ENCODE measurements at places on chromosomes 3 and 15.

DNA sequence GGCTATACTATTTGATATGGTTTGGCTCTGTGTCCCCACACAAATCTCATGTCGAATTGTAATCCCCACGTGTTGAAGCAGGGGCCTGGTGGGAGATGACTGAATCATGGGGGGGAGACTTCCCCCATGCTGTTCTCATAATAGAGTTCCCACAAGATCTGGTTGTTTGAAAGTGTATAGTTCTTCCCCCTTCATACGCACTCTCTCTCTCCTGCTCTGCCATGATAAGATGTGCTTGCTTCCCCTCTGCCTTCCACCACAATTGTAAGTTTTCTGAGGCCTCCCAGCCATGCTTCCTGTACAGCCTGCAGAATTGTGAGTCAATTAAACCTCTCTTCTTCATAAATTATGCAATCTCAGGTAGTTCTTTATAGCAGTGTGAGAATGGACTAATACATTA, 290.1 kb upstream of the CHRM5 start:
- no peak for DNase-seq

DNA sequence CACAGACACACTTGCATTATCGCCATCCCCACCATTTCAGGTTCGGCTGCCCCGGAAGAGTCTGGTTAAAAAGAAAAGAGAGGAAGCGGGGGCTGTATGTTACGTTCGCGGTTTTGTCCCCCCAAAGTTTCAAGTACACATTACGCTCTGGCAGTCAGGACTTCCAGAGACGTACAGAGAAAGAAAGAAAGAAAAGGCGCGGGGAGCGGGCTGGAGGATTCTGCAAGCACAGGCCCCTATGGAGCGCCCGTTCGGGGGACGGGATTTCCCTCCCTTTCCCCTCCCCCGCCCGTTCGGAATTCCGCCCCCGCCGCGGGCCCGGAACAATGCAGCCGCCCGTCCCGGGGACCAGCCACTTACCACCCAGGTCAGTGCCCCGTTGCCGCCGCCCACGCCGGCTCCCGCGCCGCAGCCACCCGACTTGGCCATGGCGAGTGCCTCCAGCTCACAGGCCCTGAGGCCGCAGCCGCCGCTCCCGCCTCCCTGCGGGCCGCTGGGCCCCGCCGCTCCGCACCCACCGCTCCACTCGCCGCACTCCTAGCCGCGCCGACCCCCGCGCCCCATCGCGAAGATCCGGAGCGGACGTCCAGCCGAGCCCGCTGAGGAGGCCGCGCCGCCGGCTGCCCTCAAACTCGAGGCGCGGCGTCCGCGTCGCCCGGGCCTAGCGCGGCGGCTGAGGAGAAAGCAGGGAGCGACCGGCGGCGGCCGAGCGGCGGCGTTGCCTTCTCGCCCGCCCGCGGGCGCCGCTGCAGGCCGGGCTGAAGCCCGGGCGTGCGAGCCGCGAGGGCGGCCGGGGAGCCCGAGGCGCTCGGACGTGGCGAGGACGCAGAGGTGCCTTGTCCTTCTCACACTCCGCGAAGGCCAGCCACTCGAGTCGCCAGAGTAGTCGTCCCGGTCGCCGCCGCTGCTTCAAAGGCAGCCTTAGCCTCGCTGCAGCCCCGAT, 567 bp downstream of the TOP2B start:
- DNase-seq = no peak

GRCh38 chr3:11304175-11304574, 32.0 kb downstream of the ATG7 start:
- no peak for DNase-seq

- no peak for DNase-seq
Measured at GRCh38 chr15:67067930-67068551, 2.6 kb downstream of the SMAD3 start.

GRCh38 chr15:74790080-74790916, 8.4 kb downstream of the CSK start:
- DNase-seq = no peak

DNA sequence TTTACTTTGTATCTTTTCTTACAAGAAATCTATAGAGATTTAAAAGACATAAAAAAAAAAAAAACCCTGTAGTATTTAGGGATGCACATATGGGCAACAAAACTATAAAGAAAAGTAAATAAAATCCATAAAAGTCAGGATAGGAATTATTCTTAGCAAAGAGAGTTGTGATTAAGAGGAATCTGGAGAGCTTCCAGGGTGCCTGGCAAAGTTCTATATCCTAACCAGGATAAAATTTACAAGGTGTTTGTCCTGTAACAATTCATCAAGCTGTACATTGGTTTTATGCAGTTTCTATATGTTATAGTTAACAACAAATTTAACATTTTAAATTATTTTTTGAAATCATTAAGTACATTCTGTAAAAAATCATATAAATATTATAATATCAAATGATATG, 7.9 kb downstream of the SECISBP2L start:
- no peak for DNase-seq

GRCh38 chr15:25690673-25691543, 172.2 kb downstream of the ATP10A start:
- peak; percentile 58 for DNase-seq

DNA sequence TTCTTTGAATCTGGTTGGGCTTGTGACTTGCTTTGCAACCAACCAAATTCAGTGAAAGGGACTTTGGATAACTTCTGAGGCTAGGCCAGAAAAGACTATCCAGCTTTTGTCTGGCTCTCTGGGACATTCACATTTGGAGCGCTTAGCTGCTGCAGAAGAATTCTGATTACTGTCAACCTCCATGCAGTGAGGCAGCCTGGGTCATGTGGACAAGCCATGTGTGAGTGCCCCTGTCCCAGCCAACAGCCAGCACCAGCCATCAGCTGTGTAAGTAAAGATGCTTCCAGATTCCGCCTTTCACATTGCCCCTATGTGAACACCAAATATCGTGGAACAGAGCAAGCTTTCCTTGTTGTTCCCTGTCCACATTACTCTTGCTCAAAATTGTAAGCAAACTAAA, 12.9 kb upstream of the TNFAIP8L3 start:
- no peak for DNase-seq

DNA sequence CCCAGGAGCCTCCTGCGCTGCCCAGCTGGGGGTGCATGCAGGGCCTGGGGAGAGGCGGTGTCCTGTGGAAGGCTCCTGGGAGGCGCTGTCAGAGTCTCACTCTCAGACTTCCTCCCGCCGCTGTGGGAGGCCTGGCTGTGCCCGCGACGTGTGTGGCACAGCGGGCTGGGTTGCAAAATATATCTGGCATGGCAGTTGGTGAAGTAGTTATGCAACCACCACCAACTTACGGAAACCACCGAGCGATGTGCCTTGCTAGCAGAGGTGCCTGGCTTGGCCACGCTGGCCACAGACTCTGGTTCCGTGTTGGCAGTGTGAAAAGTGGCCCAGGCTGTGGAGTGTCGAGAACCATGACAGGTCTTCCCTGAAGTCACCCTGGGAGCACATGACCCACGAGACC, 30.6 kb upstream of the GATA2 start:
- no peak for DNase-seq

DNA sequence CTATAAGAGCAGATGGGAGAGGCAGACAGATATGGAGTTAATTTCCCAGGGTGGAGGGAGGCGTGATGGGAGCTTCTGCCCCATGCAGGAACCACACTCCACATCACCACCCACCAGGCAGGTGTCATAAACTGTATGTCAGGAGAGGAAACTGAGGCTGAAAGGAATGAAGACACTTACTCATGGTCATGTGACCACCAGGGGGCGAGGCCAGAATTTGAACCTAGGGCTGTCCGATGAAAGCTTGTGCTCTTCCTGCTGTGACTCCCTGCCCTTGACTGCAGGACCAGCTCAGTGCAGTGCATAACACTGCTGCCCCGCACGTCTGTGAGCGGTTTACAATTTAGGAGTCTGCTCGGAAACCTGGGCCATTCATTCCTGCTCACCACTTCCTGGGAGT, 28.8 kb downstream of the NUP210 start:
- no peak for DNase-seq

DNA sequence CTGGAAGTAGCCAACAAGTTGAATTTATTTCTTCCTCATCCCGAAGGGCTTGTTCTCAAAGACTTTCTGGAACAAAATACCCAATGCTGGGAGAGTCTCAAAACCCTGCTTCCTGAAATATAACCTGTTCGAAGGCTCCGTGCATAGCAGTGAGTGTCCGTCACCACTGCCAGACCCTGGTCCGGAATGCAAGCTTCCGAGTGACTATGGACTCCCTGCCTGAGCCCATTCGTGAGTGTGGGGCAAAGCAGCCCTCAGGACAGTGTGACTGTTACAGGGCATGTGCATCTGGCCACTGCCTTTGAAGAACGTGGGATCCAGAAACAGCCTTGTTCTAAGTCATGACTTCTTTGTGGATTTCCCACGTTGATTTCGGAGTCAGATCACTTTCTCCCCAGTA, 214.5 kb upstream of the IGF1R start:
- DNase-seq = no peak
